ENCODE measurements at places on chromosomes 6 and 20. TPM values are rescaled to one million over a fixed set of nuclear protein-coding genes. Genes with fewer than 3 reads are reported as not detected.

The SAMD3 gene
- polyA plus RNA-seq: 0.33 TPM

- peak; percentile 83 for DNase-seq
- peak overlapping the region; percentile 67 for H3K4me3 ChIP-seq
- no peaks in the 10 kb centered on the region for H3K36me3 ChIP-seq
- peak overlapping the region; percentile 88 for H3K27ac ChIP-seq
Measured at GRCh38 chr6:17908831-17909230, 78.6 kb downstream of the KIF13A start.

DNA sequence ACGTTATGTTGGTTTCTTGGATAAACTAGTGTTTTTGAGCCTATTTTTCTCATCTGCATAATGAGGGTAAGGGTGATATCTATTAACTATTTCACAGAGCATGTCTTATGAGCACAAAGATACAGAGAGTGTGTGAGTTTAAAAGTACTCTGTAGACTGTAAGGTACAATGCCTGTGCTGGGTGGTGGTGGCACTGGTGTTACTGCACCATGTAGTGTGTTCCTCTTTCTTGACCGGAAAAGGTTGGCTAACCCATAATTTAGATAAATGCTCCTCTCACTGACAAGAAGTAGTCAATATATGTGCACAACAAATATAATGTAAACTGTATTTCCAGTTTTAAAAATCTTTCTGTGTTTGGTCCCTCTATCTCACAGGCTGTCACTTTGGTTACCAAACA, 116.2 kb upstream of the MMS22L start:
- H3K36me3 ChIP-seq: no peaks in the 10 kb centered on the region
- no peak for DNase-seq
- H3K4me3 ChIP-seq: no peak overlapping the region

DNA sequence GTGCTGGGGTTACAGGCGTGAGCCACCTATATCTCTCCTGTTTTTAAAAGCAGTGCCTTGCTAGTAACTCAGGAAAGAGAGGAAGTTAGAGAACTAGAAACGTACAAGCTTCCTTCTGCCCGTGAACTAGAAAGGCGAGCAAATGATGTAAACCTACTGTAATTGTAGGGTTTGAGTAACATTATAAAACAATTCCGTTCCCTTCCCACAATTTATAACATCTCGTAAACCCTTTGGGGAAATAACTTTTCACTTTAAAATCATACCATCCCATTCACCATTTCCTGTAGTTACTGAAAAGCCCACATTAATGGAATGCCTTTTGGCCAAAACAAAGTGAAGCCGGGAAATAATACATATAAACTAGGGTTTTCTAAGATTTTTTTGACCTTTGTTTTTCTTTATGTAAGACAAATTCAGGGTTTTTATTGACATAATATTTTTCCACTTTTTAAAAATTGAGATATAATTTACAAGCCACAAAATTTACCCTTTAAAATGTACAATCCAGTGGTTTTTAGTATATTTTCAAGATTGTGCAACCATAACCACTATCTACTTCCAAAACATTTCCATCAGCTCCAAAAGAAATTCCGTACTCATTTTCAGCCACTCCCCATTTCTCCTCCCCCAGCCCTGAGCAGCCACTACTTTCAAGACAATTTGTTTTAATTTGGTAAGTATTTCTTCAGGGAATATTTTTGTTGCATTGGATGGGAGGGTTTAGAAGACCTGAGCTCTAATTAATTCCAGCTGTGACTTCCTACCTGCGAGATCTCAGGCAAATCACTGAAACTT, 175.1 kb upstream of the PDE10A start:
- no peak overlapping the region for H3K27ac ChIP-seq
- H3K4me3 ChIP-seq: no peak overlapping the region
- H3K36me3 ChIP-seq: no peaks in the 10 kb centered on the region
- no peaks in the 10 kb centered on the region for H3K4me1 ChIP-seq

- no peaks in the 10 kb centered on the region for H3K27me3 ChIP-seq
- DNase-seq: peak; percentile 89
- H3K27ac ChIP-seq: peak overlapping the region; percentile 93
- H3K4me1 ChIP-seq: peaks cover 53% of the 10 kb centered on the region
Measured at GRCh38 chr20:37333848-37334318, 12.1 kb upstream of the SRC start.

DNA sequence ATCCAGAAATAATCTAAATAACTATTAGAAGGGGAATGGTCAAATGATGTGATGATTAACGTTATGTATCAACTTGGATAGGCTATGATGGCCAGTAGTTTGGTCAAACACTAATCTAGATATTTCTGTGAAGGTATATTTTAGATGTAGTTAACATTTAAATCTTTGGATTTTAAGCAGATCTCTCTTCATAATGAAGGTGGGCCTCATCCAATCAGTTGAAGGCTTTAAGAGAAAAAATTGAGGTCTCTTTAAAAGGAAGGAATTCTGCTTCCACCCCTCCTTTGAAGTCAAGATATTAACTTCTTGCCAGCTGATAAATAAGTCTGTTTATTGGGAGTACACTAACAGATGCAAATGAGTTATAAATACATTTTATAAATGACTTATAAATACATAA, 760.0 kb upstream of the SLC35B3 start:
- H3K4me3 ChIP-seq: no peak overlapping the region
- DNase-seq: no peak
- no peaks in the 10 kb centered on the region for H3K27me3 ChIP-seq

DNA sequence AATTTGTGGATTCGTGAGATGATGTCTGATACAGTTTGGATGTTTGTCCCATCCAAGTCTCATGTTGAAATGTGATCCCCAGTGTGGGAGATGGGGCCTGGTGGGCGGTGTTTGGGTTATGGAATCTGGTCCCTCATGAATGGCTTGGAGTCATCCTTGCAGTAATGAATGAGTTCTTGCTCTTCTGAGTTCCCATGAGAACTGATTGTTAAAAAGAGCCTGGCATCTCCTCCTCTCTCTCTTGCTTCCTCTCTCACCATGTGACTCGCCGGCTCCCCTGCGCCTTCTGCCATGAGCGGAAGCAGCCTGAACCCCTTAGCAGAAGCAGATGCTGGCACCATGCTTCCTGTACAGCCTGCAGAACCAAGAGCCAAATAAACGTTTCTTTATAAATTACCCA, 30.5 kb upstream of the RPP40 start:
- H3K36me3 ChIP-seq: no peaks in the 10 kb centered on the region
- H3K27me3 ChIP-seq: no peaks in the 10 kb centered on the region
- no peak overlapping the region for H3K4me3 ChIP-seq
- no peak overlapping the region for H3K27ac ChIP-seq
- peaks cover 18% of the 10 kb centered on the region for H3K4me1 ChIP-seq
- DNase-seq: peak; percentile 58

DNA sequence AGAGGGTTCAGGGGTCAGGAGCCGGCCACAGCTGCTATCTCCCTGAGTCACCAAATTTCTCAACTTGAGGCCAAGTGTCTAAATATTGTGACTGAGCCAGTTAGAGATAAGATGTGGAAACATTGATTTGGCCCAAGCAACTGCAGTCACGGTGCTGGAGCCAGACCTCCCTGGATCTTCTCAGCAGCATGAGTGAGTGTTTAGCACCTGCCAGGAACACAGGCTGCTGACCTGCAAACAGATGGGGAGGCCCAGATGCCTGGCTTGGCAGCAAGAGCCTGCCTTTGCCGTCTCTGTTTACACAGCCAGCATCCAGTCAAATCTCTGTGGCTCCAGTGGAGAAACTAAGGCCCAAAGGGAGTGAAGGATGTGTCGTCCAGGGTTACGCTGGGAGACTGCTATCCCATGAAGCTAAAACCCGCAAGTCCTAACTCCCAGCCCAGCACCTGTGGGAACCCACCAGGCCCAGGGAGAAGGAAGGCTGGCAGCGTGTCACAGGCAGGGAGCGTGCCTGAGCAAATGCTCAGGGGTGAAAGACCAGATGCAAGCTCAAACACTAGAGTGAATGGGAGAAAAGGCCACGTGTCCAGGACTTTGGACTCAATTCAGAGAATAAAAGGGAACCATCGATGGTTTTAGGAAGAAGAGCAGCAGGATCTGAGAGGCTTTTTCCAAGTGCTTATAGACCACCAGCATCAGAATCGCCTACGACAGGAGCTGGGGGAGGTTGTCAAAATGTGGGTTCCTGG, 15.9 kb upstream of the PTGIS start:
- no peaks in the 10 kb centered on the region for H3K36me3 ChIP-seq
- no peak overlapping the region for H3K4me3 ChIP-seq
- H3K4me1 ChIP-seq: peaks cover 44% of the 10 kb centered on the region
- H3K27me3 ChIP-seq: no peaks in the 10 kb centered on the region
- H3K27ac ChIP-seq: peak overlapping the region; percentile 74
- DNase-seq: peak; percentile 86

DNA sequence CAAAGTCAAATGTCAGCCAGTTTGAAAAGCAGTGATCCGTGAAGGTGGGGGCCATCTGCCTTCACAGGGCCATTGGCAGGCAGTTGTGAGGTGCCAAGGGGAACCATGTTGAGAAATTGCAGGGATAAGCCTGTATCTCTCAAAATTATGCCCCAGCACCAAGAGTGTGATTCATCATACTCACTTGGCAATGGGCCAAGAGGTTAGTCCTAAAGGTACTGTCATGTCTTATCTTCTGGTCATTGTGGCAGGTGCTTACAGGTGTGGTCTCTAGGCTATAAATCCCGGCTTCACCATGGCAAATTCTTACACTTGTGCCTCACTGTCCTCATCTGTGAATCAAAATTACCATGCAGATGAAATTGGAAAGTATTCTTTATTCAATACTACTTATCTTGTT, 150.7 kb upstream of the LAMP5 start:
- no peaks in the 10 kb centered on the region for H3K4me1 ChIP-seq
- H3K4me3 ChIP-seq: no peak overlapping the region
- no peak overlapping the region for H3K27ac ChIP-seq
- DNase-seq: no peak
- no peaks in the 10 kb centered on the region for H3K27me3 ChIP-seq

GRCh38 chr6:13511913-13512717, 24.7 kb upstream of the GFOD1 start:
- no peaks in the 10 kb centered on the region for H3K27me3 ChIP-seq
- no peak overlapping the region for H3K27ac ChIP-seq
- no peak overlapping the region for H3K4me3 ChIP-seq

GRCh38 chr20:5910186-5910585, 40.1 kb downstream of the TRMT6 start:
- no peak overlapping the region for H3K27ac ChIP-seq
- H3K36me3 ChIP-seq: no peaks in the 10 kb centered on the region
- DNase-seq: no peak
- H3K27me3 ChIP-seq: peaks cover 38% of the 10 kb centered on the region
- H3K4me3 ChIP-seq: no peak overlapping the region

- no peak overlapping the region for H3K27ac ChIP-seq
- no peak overlapping the region for H3K4me3 ChIP-seq
- H3K4me1 ChIP-seq: peaks cover 9% of the 10 kb centered on the region
Measured at GRCh38 chr6:124881898-124882578, 80.2 kb upstream of the RNF217 start.

- H3K4me1 ChIP-seq: no peaks in the 10 kb centered on the region
- H3K27me3 ChIP-seq: no peaks in the 10 kb centered on the region
- no peak overlapping the region for H3K27ac ChIP-seq
- no peak overlapping the region for H3K4me3 ChIP-seq
Measured at GRCh38 chr6:63395381-63395780, 75.6 kb upstream of the LGSN start.

DNA sequence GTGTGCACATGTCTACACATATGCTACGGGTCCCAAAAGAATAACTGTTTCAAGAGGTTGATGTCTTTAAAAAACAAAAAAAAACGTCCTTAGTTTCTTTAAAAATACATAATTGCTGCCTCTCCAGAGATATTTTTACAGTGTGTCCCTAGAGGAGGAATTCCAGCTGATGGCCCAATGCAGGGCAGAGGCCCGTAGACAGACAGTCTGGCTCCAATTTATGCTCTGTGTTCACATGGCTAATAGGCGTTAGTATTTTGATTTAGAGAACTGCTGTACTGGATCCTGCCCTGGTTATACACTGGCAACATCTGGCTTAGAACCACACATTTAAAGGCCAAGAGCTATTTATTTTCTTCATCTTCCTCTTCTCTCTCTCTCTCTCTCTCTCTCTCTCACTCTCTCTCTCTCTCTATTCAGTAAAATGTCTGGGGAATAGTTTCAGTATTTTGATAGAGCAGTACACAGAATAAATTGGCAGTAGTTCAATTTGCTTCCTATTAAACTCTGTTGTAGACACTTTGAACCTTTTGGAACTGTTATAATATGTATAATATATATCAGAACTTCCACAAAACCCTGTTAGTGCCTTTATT, 260.6 kb downstream of the EYA4 start:
- H3K4me1 ChIP-seq: no peaks in the 10 kb centered on the region
- no peak overlapping the region for H3K4me3 ChIP-seq
- no peak overlapping the region for H3K27ac ChIP-seq
- no peak for DNase-seq
- H3K27me3 ChIP-seq: no peaks in the 10 kb centered on the region

DNA sequence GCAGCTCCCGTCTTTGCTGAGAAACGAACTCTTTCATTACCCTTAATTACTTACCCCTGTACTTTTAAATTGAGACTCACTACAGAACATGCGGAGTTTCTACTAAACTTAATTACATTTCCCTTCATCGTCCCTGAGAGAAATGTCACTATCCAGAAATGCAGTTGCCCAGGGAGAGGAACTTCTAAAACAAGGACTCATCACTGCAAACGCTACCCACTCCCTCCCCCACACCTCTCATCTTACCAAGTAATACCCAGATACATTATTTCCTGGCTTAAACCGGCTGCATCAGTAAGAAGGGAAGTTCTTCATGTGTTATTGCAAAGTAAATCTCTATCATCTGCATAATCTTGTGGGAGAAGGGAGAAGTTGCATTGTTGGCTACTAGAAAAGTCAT, 138.3 kb downstream of the IPCEF1 start:
- DNase-seq: peak; percentile 1
- H3K36me3 ChIP-seq: peaks cover 90% of the 10 kb centered on the region
- peak overlapping the region; percentile 60 for H3K27ac ChIP-seq
- H3K4me1 ChIP-seq: no peaks in the 10 kb centered on the region
- no peaks in the 10 kb centered on the region for H3K27me3 ChIP-seq
